ENCODE measurements at places on chromosomes 2 and 18. TPM values are rescaled to one million over a fixed set of nuclear protein-coding genes. Genes with fewer than 3 reads are reported as not detected.
A peak's percentile ranks its signal among the peaks of the same experiment; 100 is the strongest.

DNA sequence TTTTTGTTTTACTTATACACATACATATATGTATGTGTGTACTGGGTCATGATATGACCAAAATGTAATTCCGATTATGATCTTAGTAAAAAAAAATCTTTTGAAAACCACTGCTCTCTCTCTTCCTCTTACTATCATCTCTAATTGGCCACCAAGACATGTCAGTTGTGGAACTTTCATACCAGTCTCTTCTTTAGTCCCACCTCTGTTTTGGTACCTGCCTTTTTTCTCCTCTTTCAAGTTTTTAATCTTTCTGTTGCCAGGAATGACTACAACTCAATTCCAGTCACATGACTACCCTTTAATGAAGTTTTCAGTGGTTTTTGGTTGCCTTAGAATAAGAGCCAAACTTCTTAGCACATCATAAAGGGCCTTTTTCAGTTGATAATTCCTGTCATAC is 17.1 kb downstream of the RBM44 start:
- no peak for DNase-seq

The UGP2 gene
- 113 TPM for total RNA-seq

- DNase-seq = no peak
Measured at GRCh38 chr18:56431551-56431950, 206.8 kb downstream of the TXNL1 start.

- peak; percentile 53 for DNase-seq
Measured at GRCh38 chr2:172288603-172289002, 138.8 kb upstream of the ITGA6 start.

DNA sequence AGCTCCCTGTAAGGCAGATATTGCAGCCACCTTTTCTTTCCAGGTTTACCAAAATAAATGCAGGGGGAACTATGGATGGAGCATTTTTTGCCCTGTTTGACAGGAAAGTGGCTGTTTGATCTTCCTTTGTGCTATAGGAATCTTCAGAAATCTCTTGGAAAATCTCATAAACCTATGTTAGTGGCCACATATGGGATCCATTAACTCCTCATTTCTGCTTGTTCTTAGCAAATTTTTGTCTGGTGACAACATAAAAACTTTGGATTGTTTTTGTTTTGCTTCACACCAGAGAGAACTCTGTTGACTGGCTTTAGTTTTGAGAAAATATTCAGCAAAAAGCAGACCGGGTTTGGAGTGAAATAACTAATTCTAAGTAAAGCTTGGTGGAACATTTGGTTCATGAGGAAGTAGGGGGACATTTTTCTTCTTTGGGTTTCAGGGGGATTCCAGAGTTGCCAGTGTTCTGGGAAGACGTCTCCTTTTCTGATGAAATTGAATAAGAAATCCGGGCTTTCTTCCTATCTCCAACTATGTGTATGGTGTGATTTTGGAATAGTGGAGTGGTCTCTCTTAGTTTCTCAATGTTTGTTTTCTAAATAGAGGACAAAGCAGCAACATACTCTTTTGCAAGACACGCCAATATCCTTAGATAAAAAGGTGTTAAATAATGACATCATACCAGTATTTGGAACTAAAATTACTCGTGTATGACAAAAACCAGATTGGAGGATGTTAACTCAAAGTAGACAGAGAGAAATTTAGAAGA is 174.4 kb downstream of the ICOS start:
- DNase-seq = no peak

DNA sequence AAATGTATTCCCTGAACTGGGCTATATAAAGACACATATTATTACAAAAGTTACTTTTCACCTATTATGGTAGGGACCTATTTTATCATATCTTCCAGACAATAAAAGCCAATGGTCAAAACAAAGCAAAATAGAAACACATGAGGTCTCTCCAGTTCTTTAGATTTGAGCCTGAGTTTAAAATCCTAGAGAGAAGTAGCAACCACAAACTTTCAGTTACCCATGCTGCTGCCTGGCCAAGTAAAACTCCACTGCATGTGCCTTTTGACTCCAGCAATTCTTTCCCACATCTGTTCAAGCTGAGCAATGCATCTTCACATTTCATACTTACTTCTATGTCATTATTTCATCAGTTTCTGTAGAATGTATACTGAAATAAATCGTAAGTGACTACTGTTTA is 405.3 kb downstream of the STK39 start:
- no peak for DNase-seq

The KHK gene
- total RNA-seq = 12.7 TPM

DNA sequence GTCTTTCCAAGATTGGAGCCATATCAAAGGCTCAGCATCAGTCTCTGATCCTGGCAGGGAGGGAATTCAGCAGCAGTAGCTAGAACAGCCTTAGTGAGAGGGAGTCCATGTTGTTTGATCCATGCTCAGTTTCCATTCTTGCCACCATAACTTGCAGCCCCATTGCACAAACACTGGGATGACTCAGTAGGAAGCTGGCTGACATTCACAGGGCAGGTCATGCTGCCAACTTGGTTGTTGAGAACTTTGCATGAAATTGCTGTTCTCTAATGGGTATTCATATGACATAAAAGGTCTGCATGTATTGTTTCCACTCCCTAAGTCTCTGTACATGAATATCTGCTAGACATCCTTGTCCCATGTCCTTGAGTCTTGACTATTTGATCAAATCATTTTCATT is 29.9 kb upstream of the STAT4 start:
- DNase-seq = no peak

- DNase-seq = no peak
Measured at GRCh38 chr2:229206548-229206947, 64.5 kb downstream of the PID1 start.

The FSHR gene
- not detected for total RNA-seq

The MTERF4 gene
- total RNA-seq = 46.0 TPM

- no peak for DNase-seq
Measured at GRCh38 chr18:64399566-64399965, 250.7 kb upstream of the LINC00305 start.

DNA sequence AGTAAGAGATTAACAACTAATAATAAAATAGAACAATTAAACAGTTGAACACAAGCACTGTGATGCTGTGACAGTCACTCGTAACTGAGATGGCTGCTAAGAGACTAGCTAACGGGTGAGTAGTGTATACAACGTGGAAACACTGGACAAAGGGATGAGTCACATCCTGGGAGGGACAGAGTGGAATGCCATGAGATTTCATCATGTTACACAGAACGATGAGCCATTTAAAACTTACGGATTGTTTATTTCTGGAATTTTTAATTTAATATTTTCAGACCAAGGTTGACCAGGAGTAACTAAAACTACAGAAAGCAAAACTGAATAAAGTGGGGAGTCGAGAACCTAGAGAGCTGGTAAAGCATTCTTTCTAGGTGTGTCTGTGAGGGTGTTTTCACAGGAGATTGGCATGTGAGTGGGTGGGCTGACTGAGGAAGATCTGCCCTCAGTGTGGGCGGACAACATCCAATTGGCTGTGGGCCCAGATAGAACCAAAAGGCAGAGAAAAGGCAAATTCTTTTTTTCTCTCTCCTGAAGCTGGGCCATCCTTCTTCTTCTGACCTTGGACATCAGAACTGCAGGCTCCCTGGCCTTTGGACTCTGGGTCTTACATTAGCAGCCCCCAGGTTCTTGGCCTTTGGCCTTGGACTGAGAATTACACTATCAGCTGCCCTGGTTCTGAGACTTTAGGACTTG is 14.6 kb downstream of the TMSB10 start:
- DNase-seq = peak; percentile 74

DNA sequence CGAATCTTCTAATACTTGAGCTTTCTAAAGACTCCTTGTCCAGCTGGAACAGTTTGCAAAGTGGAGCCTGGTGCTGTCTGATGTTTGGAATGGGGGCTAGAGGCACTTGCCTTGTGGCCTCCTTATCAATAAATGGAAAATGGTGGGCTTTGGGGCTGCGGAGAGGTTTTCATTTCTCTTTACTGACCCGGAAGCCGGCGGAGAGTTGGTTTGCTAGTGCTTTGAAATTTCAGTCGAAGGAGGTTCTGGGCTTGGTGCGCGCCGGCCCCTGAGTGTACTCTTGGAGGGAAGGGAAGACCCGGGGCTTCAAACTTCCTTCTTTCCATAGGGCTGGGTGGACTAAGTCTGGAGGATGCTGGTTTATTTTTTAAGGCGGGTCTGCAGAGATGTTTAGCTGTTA is 714 bp downstream of the RPIA start:
- peak; percentile 54 for DNase-seq

The MEP1B gene
- 0.10 TPM for total RNA-seq

The TCF4 gene
- total RNA-seq = not detected

The TACR1 gene
- not detected for total RNA-seq

DNA sequence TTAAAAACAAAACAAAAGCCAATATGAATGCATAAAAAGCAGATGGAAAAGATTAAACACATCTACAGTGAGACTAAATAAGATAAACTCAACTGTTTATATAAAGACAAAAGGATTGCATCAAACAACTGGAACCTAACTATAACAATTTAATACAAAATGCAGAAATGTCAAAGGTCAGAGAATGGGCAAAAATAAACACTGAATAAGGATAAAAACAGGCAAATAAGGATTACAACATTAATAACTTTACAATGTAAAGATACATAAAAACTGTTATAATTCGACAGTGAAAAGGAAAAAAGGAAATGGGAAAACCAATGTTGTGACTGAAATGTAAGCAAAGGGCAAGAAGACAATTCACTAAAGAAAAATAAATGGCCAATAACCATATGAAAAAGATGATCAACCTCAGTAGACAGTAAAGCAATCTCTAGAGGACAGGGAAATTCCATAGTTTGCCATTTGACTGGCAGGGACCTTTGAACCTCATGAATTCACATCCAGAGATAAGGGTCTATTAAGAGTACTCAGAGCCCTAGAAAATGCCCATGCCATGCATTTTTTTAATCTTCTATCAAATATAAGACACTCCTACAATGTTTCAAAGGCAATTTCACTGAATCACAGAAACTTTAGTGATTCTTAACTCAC is 83.7 kb downstream of the TMEM131 start:
- DNase-seq = no peak

Data from activated CD4-positive, alpha-beta memory T cell treated with anti-CD3 and anti-CD28 coated beads for 36 hours (primary cell).